Renal cortical epithelial cell (primary cell): ENCODE measurements at places on chromosomes 6 and 20. TPM values are rescaled to one million over a fixed set of nuclear protein-coding genes. Genes with fewer than 3 reads are reported as not detected.

- DNase-seq, result no peak
These were observed 40.0 kb downstream of the ALDH8A1 start for GRCh38 chr6:134909701-134910592.

Gene OXT
- not detected in 2 replicates for total RNA-seq

DNA sequence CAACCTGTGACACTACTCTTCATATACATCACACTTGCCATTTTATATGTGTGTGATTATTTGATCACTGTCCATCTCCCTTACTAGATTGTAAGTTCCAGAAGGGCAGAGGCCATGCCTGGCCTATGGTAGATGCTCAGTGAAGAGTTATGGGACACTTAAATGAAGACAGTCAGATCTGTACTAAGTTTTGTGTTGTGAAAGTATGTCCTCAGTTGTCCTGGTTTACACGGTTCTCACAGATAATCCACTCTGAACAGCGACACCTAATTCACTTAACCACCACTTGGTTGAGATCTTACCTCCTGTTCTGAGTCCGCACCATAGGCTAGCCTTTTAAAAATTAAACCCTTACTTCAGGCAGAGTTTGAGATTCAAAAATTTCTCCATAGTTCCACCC is 434.1 kb upstream of the SOX4 start:
- no peak for DNase-seq

Gene CLDN20
- total RNA-seq, result not detected in 2 replicates

GRCh38 chr6:74991573-74992332 is 214.1 kb downstream of the COL12A1 start:
- DNase-seq, result peak; percentile 53

DNA sequence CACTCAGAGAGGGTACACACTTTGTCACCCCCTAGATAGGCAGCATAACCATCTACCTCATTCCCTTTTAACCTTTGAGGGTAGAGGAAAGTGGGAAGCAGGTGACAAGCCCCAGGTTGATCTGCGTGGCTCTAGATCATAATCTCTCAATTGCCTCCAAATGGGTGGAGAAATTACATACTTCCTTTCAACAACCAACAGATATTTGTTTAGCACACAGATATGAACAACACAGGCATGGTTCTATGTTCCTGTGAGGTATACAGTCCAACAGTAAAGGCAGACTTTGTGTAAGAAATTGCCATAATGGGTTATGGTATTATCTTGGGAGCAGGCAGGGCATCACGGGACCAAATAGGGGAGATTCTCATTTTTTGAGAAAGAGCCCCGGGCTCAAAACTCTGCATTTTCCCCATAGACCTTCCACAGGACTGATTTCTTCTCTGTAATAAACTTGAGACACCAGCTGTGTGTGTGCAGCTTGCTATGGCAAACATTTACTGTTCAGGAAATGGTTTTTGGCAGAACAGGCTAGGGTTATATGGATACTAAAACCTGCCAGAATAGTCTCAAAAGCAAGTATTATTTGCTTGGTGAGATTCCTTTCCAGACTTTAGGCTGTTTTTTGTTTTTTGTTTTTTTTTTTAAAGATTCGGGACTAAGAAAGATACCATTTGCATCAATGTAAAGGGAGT is 126.2 kb downstream of the CD164 start:
- no peak for DNase-seq

DNA sequence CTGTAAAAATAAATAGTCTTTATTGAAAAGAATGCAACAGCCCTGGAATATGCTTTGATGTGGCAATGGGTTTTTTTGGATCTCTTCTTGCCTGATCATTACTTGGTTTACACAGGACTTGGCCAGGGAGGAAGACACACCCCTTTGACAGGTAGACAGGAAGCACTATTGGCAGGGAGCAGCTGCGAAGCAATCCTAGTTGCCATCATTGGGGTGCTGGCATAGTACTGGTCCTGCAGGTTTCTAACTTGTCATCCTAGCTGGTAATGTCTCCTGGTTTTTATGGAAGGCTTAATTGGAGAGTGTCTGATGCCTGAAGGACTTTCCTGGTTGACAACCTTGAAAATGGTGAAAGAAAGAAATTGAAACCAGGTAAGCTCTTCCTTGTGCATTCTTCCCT is 71.2 kb upstream of the CCN6 start:
- DNase-seq, result no peak

Gene NKX2-4
- total RNA-seq, result not detected in 2 replicates

DNA sequence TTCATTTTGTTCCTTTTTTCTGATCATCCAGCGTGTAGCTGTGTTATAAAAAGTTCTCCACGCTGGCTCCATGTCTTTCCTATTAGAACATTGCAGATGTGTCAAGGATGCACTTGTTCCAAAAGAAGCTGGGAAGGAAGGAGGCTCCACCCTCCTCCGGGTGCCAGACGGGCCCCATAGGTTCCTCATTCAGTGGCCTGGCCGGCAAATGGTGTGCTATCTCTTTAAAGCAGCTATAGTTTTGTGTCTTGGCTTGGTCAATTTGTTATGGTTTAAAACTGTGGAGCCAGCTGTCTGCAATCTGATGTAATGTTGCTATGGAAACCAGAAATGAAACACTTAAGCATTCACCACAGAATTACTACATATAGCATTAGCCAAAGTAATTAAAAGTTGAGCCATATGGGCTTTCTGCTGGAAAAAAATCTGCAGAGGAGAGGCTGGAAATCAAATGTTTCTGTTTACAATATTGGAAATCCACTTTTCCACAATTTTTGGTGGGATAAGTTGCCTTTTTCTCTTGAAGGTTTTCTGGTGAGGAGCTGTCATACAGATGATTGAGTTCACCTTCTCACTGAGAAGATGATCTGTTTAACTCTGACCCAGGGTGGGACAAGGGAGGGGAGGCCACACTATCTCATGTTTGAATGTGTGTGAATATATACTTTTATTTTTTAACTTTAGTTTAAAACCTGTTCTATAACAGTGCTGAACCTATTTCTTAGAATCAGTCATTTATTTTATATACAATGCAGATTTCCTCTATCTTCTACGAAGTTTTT is 167.4 kb downstream of the SASH1 start:
- peak; percentile 85 for DNase-seq

Gene ABHD12
- total RNA-seq, result 35.9 and 68.7 TPM in 2 replicates

Gene GLP1R
- total RNA-seq, result not detected in 2 replicates

- DNase-seq, result no peak
These were observed 98.7 kb downstream of the PLEKHG1 start for GRCh38 chr6:150698391-150698790.

Gene PGC
- not detected in 2 replicates for total RNA-seq

GRCh38 chr6:12467706-12468670 is 177.8 kb downstream of the EDN1 start:
- DNase-seq, result peak; percentile 33

DNA sequence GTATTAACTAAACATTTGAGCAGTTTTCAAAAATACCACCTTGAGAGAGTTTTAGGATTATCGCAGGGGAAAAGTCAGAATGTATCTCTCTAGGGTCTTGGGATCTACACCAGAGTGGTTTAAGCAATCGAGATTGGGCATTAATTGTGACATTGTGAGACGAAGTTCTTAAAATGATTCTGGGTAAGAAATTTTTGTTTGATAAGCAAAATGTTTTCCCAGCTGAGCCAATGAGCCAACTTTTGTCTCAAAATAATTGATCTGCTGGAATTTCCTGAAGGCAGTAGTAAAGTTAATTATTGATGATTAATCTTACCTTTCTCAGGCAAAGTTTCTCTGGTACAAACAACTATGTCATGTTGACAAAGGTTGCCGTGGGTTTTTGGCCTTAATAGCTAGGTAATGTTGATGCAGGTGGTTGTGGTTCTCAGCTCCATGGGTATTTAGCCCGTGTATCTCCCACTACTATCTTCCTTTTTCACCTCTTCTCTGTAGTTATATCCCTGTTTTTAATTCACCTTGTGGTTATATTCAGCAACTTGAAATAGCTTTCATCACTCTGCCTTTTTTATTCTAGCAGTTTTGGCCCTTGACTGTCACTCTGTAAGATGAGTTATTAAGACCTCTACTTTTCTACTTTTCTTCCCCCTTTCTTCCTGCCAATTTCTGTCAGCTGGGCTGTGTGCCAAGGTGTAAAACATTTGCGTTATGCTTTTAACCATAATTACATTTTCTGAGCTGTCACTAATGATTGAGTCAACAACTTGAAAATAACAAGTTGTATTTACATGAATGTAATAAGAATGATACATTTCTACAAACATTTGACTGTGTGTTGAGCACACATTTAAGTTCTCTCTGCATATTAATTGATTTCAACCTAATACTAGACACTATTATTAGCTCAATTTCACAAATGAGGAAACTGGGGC is 368.3 kb upstream of the BTBD3 start:
- peak; percentile 51 for DNase-seq

Gene IL17A
- not detected in 2 replicates for total RNA-seq

Gene RHAG
- total RNA-seq, result not detected in 2 replicates

DNA sequence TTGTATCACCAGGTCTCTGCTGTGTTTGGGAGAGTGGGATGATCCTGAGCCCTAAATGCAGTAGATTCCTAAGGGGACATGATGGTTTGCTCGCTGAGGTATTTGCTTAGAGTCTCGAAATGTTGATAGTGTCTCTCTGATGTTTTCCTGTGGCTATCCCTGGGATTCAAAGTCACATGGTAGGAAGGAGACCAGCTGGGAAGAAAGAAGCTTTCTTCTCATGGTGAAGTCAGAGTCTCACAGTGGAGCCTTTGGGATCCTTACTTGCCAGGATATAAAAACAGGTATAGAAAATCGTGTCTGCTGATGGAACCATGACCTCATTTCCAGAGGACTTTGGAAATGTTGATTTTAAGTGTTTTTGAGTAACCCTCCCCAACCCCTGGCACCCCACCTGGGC is 259.3 kb upstream of the SUPT3H start:
- no peak for DNase-seq

Gene TMEM14B
- 85.8 and 191 TPM in 2 replicates for total RNA-seq

Gene BNIP5
- total RNA-seq, result 0.35 TPM in 1 of 2 replicates, not detected in the other

DNA sequence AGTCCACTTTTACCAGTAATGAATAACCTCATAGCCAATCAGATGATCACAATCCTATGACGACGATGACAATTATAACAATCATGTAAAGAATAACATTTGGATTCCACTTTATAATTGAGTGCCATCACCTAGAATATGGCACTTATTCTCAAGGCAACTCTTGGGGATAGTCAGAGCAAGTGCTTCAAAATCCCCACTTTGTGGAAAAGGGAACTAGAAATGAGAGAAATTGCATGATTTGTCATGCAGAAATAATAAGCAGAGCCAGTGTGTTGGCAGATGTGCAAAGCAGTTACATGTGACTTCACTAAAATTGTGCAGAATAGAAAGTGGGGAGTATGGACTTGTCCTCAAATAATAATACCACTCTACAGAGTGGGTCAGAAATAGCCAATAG is 41.3 kb downstream of the FRK start:
- DNase-seq, result peak; percentile 17
